ENCODE measurements at places on chromosomes 13 and 19. TPM values are rescaled to one million over a fixed set of nuclear protein-coding genes. Genes with fewer than 3 reads are reported as not detected.

GRCh38 chr19:3981736-3982681, 3.3 kb downstream of the EEF2 start:
- H3K4me1 ChIP-seq: peaks cover 6% of the 10 kb centered on the region
- no peak for DNase-seq
- no peak overlapping the region for H3K27ac ChIP-seq
- H3K4me3 ChIP-seq: no peak overlapping the region
- H3K36me3 ChIP-seq: no peaks in the 10 kb centered on the region
- H3K27me3 ChIP-seq: no peaks in the 10 kb centered on the region

- DNase-seq: no peak
- no peak overlapping the region for H3K4me3 ChIP-seq
- no peaks in the 10 kb centered on the region for H3K4me1 ChIP-seq
- H3K36me3 ChIP-seq: no peaks in the 10 kb centered on the region
- no peaks in the 10 kb centered on the region for H3K27me3 ChIP-seq
Measured at GRCh38 chr19:18126097-18126496, 26.9 kb upstream of the PIK3R2 start.

- H3K27me3 ChIP-seq: no peaks in the 10 kb centered on the region
- H3K4me1 ChIP-seq: no peaks in the 10 kb centered on the region
- no peak overlapping the region for H3K27ac ChIP-seq
- no peak overlapping the region for H3K4me3 ChIP-seq
- DNase-seq: no peak
- no peaks in the 10 kb centered on the region for H3K36me3 ChIP-seq
Measured at GRCh38 chr13:94239135-94239534, 240.3 kb downstream of the DCT start.

- H3K4me3 ChIP-seq: no peak overlapping the region
- H3K27me3 ChIP-seq: no peaks in the 10 kb centered on the region
- no peak overlapping the region for H3K27ac ChIP-seq
- no peak for DNase-seq
- no peaks in the 10 kb centered on the region for H3K4me1 ChIP-seq
Measured at GRCh38 chr13:45316338-45316737, 24.6 kb downstream of the TPT1 start.

DNA sequence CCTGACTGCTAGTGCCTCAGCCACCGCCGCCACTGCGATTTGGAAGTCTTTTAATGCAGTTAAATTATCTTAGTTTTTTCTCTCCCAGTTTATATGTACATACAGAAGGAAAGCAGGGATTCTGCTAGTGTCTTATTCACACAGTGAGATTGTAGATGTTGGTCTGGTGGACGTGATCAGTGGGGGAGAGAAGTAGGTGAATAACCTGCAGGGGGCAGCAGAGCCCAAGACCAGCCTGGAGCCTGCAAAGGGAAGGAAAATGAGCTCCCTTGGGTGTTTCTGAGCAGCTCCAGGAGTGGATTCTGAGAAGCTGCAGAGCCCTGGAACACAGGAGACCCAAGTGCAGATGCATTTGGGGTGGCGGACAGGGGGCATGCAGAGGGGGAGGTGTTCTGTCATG, 26.3 kb downstream of the ZNF844 start:
- H3K27ac ChIP-seq: no peak overlapping the region
- H3K27me3 ChIP-seq: no peaks in the 10 kb centered on the region
- DNase-seq: peak; percentile 31
- H3K4me3 ChIP-seq: no peak overlapping the region

DNA sequence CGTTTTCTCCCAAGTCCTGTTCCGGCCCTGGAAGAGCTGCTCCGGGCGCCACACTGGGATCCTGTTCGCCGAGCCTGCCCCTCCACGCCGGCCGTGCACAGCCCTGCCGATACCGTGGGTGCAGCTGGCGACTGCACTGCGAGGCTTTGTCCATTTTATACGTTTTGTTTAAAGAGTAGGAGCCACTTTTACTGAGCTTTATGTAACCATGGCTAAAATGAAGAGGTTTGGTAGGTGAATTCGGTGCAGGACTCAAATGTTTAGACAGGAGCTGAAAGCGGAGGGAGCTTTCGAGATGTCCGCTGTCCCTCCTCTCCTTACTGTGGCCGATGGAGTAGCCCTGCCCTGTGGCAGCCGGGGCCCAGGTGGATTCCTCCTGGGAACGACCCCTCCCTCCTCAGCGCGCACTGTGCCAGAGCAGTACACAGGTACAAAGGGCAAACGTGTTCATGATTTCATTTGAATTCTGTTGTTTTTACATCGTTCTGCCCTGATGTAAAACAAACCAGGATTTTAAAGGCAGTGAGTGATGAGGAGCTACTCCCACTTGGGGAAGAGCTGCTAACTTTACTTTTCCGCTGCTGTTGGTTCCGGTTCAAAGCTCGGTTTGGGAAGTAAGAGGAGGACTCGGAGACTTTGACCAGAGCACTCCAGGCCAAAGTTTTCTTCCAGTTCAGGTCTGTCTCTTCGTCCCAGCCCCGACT, 1.7 kb downstream of the COL4A2 start:
- no peaks in the 10 kb centered on the region for H3K27me3 ChIP-seq
- no peaks in the 10 kb centered on the region for H3K4me1 ChIP-seq
- no peak for DNase-seq

CTXN1 gene
- total RNA-seq: 2.4 TPM

DNA sequence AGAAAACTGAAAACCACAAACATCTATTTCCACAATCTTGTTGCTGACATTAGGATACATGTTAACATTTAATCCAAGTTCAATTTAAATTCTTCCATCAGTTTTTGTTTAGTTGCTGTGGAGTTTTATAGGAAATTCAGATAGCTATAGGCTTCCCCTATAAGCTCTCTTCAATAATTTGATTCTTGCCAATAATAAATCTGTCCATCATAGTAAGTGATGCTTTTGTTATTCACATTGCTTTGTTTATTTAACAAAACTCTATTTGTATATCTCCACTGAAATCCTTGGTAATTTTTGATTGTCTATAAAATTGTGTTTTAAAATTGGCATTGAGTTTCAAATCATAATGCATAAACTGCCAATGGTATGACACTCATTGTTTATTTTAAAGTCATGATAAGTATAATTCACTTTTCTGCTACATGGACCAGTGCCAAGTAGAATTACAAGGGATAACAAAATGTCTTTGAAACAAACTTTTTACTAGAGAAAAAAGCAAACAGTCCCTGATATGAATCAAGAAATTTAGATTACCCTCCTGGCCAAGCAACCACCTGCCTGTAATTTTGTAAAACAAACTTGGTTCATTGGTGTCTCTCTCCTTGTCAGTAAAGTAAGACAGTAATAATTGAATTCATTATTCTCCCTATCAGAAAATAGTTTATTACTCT, 577.3 kb upstream of the GPC6 start:
- H3K36me3 ChIP-seq: no peaks in the 10 kb centered on the region
- DNase-seq: no peak

DNA sequence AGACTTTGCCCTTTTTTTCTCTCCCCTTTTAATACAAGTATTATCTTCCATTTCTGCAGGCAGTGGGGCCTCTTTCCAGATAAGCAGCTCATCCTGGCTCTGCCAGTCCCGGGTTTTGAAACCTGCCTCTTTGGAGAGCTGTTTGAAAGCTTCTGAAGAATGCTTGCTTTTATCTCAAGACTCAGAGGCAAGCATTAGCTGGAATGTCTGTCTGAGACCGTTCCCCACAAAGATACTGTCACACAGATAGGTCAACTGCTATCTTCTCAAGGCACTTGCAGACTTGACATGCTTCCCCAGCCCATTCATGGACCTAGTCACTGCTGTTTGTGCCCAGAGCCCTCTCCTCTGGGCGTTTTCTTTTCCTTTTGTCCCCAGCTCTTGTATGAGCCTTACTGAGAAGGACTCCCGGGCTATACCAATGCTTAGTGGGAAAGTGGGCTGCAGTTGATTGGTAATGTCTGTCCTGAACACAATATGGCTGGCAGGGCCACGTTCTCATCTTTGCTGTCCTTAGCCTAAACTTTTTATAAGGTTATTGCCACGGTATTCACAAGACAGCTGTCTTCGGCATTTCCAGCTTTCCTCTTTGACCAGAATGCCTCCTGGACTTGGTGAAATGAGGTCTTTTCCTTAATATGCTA, 13.4 kb downstream of the SERP2 start:
- no peak overlapping the region for H3K4me3 ChIP-seq
- H3K27ac ChIP-seq: no peak overlapping the region
- H3K27me3 ChIP-seq: no peaks in the 10 kb centered on the region
- no peaks in the 10 kb centered on the region for H3K4me1 ChIP-seq

DNA sequence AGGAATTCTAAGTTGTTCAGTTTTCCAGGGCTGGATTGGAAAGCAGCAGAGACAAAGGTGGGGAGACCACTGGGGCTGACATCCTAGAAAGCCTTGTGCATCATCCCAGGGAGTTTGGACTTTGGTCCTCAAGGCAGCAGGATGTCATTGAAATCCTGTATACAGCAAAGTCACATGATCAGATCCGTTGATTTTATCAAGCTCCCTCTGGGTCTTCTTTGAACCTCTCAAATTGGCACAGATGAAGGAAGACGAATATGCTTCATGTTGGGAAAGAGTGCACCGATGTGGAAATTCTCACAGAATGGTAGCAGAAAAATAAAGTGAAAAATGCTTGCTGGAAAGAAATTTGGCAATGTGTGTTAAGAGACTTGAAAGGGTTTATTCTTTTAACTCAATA, 149.8 kb upstream of the TMTC4 start:
- H3K27ac ChIP-seq: no peak overlapping the region
- DNase-seq: no peak
- H3K36me3 ChIP-seq: no peaks in the 10 kb centered on the region

PROSER3 gene
- total RNA-seq: 32.2 TPM

FFAR1 gene
- 1.6 TPM for total RNA-seq

CFAP97D2 gene
- total RNA-seq: not detected

DNA sequence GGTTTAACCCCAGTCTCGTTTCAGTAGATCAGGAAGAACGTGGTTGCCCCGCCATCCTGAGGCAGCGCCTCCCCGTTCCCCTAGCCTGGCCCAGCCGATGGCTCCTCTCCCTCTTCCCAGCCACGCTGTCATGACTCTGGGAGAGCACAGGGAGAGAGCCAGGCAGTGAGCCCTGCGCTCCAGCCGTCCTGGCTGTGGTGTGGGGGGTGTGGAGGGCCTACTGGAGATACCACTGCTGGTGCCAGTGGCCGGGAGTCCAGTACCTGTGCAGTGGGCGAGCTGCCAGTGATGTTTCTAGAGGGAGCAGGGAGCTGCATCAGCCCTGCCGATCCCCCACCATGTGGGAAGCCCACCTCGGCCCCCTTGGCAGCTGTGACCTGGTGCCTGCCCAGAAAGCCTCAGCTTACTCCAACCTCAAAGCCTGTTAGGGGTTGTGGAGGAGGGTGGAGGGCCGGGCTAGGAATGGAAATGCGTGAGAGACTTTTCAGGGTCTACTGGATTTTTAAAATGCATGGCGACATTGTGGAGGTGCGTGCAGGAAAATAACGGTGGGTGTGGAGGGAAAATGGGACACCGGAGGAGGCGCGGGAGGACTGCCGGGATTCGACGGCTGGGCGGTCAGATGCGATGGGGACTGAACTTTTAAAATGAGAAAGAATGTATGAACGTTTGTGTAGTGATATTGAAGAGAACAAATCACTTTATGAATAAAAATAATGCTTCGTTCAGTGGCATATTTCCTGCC, 4.9 kb downstream of the TEX29 start:
- no peaks in the 10 kb centered on the region for H3K4me1 ChIP-seq
- DNase-seq: no peak
- H3K27me3 ChIP-seq: no peaks in the 10 kb centered on the region

DNA sequence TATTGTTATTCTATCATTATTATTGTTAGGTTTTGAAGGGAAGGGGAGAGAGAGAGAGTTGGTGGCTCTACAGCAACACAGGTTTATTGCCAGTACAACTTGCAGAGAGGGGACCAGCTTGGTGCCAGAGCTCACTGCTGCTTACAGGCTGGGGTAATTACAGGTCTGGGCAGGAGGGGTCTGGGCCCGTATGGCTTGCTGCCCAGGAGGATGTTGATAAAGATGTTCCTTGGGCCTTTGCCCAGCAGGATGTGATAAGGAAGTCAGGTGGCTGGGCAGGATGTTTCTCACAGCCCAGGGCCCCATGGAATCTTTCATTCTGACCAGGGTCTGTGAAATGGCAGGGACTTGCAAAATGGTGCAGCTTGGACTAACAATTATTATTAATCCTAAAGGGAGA, 64.2 kb upstream of the ZNF599 start:
- H3K36me3 ChIP-seq: no peaks in the 10 kb centered on the region
- no peaks in the 10 kb centered on the region for H3K4me1 ChIP-seq
- DNase-seq: no peak
- no peak overlapping the region for H3K4me3 ChIP-seq

DNA sequence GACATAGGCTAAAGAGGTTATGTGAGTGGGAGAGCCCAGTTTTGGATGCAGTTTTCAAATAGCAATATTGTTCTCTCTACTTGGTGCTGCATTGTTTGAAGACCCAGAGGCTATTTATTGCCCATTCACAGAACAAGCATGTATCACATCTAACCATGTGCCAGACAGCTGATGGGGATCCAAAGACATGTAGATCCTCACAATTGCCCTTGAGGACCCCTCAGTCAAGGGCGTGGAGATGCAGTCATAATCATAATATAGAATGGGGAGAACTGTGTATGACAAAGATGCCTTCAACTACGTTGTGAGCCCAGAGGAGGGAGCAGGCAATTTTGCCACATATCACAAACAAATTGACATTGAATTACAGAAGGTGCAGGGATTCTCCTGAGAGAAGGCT, 70.5 kb downstream of the NHLRC3 start:
- H3K36me3 ChIP-seq: no peaks in the 10 kb centered on the region
- no peaks in the 10 kb centered on the region for H3K4me1 ChIP-seq

CAPS gene
- total RNA-seq: 23.1 TPM

- H3K27ac ChIP-seq: no peak overlapping the region
- H3K4me3 ChIP-seq: no peak overlapping the region
- H3K36me3 ChIP-seq: no peaks in the 10 kb centered on the region
- no peaks in the 10 kb centered on the region for H3K4me1 ChIP-seq
- DNase-seq: no peak
Measured at GRCh38 chr13:58804832-58805231, 1173.3 kb downstream of the PCDH17 start.

- no peak for DNase-seq
- H3K4me3 ChIP-seq: no peak overlapping the region
- no peaks in the 10 kb centered on the region for H3K36me3 ChIP-seq
- peaks cover 3% of the 10 kb centered on the region for H3K4me1 ChIP-seq
Measured at GRCh38 chr19:40638327-40638726, 37.2 kb downstream of the LTBP4 start.

NTN5 gene
- total RNA-seq: not detected

DNA sequence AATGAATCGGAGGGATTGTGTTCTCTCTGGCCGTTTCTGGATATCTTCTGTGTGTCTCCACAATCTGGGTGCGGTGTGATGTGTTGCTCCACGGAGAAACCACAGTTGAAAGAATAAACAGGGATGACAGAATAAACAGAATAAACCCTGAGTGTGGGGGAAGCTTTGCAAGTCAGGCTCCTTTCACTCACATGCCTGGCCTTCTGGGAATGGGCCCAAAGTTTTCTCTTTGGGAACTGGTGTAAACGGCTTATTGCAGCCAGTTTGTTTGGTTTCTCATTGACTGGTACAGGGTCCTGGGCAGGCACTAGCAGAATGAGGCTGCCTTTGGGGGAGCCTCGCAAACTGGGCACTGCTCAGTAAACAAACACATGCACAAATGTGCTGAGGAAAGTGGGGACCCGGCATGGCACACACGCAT, 324.7 kb downstream of the DLEU7 start:
- H3K36me3 ChIP-seq: no peaks in the 10 kb centered on the region
- H3K4me3 ChIP-seq: no peak overlapping the region
- H3K27ac ChIP-seq: peak overlapping the region; percentile 22
- H3K4me1 ChIP-seq: no peaks in the 10 kb centered on the region
- no peak for DNase-seq
- H3K27me3 ChIP-seq: no peaks in the 10 kb centered on the region

All from Peyer's patch (tissue), 4 donors.